ENCODE measurements at places on chromosomes 2 and 18.

- DNase-seq = no peak
These were observed 72.5 kb upstream of the OTOF start for GRCh38 chr2:26550276-26551015.

DNA sequence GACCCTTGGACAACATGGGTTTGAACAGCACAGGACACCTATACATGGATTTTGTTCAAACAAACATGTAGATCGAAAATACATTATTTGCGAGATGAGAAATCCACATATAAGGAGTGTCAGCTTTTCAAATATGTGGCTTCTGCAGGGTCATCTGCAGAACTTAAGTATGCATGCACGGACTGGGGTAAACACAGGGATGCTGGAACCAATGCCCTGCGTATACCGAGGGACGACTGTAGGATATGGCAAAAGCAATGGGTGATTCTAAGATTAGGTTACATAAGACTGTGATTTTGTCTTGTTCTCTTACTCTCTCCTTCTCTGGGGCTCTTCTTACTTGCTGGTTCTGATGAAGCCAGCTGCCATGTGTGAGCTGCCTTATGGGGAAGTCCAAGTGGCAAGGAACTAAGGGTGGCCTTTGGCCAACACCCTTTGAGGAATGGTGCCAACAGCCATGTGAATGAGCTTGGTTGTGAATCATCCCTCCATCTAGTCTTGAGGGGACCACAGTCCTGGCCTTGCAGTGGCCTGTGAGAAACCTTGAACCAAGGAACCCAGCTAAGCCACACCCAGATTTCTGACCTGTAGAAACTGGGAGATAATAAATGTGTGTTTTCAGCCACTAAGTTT is 66.5 kb downstream of the EVA1A start:
- DNase-seq = no peak

- no peak for DNase-seq
These were observed 5.0 kb downstream of the DSG2 start for GRCh38 chr18:31503011-31503410.

DNA sequence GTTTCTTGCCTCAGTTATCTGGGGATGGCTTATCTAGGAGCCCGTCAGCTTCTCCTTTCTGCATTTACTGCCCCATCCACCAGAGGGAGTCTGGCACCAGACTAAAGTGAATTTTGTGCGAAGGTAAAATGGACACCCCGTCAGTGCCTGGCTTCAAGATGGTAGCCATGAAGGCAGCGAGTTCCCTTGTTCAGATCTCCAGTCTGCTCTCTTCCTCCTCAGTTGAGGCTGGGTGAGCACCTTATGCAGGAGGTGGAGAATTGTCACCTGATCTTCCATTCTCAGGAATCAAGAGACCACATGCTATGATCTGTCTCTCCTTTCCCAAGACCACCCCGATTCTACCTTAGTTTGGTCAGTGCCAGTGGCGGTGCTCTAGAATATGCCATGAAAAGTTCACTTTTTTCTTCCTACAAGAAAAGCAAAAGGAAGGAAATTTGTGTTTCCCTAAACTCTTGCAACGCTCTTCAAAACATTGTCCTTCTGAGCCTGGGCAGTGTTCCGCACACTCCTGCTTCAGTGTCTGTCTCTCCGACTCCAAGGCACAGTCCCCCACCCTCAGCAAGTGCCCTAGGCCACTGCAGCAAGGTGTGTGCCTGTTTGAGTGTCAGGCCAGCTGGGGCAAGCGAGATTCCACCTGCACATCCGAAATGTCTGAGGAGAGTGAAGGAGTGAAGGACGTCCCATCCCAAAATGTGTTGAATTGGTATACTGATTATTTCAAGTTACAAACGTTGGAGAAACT is 168.6 kb downstream of the SS18 start:
- no peak for DNase-seq

DNA sequence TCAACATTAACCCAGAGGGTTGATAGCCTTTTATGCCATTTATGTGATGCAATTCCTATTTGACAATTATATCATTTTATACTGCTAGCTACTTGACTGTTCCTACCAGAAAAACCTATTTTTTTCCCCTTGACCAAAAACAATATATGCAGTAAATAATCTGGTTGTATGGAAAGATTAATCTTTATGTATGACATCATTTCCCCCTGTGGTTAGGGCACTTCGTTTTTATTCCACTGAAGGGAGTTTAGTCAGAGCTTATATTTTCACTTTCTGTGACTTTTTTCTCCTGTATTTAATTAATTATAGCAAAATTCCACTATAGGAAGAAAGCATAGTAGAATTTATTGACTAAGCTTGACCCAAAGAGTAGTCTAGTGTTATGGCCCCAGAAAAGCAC is 107.6 kb downstream of the HAUS1 start:
- DNase-seq = no peak

DNA sequence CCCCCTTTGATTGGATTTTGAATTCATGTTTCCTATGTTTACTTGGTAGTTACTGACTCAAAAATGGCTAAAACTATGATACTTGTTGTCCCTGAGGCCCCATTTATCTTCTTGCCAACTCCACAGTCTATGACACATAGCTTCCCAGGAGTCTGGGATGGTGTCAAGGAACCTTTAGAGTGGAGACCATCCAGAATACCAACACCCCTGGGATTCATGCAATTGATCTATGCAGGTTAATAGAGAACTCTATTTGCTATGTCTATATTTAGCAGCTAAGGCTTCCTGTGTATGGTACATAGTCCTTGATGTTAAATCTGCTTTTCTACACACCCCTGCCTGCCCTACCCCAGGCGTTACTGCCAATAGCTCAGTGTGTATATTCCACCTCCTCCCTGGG is 218.5 kb upstream of the HDAC4 start:
- DNase-seq = no peak

Data from stimulated activated CD8-positive, alpha-beta memory T cell treated with anti-CD3 and anti-CD28 coated beads, Interleukin-4, amount 100 ng/mL, for 1 hour (primary cell).